ENCODE measurements at places on chromosomes 3 and 15.

DNA sequence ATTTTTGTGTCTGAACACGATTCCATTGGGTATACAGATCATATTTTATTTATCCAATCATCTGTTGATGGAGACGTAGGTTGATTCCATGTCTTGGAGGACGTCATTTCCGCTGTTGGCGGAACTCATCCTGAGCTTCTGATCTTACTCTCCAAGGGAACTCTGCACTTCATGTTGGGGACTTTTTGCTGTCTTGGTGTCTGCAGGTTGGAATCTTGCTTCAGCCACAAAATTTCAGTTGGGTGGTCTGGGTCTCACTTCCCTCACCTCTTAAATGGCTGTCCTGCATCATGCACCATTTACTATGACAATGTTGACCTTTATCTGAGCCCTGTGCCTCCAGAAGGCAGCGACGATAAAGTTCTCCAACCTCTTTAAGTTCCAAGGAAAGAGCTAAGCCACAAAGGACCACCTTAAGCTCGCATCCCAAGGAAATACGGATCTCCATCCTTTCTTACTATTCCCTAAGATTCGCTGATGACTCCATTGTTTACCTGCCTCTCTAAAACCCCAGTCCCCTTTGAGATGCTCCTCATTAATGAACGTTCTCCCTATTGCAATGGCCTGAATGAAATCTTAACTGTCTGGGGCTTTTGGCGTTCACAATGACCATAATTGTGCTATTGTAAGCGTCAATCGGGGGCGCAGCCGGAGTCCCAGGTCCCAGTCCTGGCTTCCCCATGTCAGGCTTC lies 23.1 kb upstream of the RNU6-1 start:
- DNase-seq, result no peak

DNA sequence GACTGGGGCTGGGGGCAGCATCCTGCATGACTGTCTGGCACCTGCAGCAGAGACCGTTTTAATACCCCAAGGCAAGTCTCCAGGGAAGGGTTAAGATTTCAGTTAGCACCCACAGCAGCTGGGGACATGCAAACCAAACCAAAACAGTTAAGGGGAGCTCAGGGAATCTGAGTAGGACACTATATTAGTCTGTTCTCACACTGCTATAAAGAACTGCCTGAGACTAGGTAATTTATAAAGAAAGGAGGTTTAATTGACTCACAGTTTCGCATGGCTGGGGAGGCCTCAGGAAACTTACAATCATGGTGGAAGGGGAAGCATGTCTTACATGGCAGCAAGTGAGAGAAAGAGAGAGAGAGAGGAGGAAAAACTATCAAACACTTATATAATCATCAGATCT lies 25.3 kb downstream of the GALNT15 start:
- DNase-seq, result no peak

DNA sequence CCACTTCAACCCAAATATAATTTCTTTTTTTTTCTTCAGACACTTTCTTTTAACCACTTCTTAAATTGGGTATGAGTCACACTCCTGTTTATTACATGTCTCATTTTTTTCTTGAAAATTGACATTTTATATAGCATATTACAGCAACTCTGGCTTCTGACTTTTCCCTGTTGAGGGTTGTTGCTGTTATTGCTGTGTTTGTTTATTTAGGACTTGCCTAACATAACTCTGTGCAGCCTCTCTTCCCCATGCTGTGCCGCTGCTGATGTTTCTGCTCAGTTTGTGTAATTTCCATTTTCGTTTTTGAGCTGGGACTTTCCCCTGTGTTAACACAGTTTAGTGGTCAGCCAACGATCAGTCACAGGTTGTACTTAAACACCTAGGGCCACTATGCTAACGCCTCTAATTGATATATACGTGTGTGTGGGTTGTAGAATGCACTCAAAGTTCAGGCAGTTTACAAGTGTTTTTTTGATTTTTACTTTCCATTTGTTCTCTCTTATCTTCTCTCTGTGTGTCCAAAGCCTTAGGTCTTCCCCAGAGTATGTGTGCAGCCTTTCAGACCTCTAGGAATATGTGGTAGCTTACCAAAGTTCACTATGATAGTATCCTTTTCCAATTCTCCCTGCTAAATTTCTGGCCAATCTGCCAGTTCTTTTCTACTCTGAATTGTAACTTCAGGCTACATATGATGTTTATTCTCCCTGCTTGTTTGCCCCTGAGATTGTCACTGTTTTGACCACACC lies 337.2 kb downstream of the ZBTB20 start:
- DNase-seq, result peak; percentile 2

GRCh38 chr3:84893211-84893610 lies 65.6 kb upstream of the CADM2 start:
- DNase-seq, result no peak

GRCh38 chr3:55583475-55583874 lies 96.4 kb upstream of the WNT5A start:
- DNase-seq, result no peak

- peak; percentile 95 for DNase-seq
Observed at GRCh38 chr3:38496131-38496910, at the start of gene EXOG. Gene EXOG, plus strand, starts transcription at chr3:38496340. Its CDS starts 28 bp downstream, at chr3:38496368.

- DNase-seq, result no peak
Observed at GRCh38 chr15:99681990-99682389, 51.2 kb downstream of the LYSMD4 start.

DNA sequence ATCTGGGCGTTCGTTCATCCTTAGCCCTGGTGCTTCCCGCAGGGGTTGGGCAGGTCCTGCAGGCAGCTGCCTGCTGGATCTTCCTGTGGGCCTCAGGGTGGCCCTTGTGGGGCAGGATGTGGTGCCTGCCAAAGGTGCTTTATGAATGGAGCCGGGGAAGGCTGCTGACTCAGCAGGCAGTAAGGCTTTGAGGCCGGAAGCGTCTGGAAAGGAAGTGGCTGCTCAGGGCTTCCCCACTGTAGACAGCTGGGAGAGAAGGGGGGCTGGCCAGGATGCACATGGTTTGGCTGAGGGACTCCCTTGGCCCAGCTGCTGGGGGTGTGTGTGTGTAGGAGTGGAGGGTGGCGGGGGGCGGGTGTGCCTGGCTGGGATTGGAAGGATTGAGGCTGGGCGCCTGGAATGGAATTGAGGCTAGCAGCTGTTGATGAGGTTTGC lies 12.9 kb downstream of the CD276 start:
- DNase-seq, result peak; percentile 52

GRCh38 chr15:86382341-86382740 lies 302.7 kb downstream of the AGBL1 start:
- DNase-seq, result no peak

- no peak for DNase-seq
Observed at GRCh38 chr3:62225051-62225450, 148.3 kb downstream of the FEZF2 start.

DNA sequence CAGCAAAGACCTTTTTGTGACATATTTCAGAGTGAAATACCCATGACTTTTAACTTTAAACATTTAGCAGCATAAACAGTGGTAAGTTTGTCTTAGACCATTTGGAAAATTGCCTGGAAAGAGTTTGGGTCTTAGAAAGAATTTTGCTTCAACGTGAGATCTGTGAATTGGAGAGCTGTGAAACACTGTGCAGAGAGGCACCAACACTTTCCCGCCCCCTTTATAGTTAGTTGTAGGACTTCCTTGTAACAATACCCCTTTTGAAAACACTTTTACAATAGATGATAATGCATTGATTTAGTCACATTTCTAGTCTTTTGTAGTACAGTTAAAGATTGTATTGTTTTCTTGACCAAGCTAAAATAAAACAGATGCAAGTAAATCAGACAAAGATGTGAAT lies 43.5 kb upstream of the MBNL1 start:
- DNase-seq, result no peak

GRCh38 chr15:31293655-31294054 lies 33.0 kb upstream of the KLF13 start:
- no peak for DNase-seq

GRCh38 chr15:40807888-40808461 lies 702 bp upstream of the DNAJC17 start:
- DNase-seq, result no peak

DNA sequence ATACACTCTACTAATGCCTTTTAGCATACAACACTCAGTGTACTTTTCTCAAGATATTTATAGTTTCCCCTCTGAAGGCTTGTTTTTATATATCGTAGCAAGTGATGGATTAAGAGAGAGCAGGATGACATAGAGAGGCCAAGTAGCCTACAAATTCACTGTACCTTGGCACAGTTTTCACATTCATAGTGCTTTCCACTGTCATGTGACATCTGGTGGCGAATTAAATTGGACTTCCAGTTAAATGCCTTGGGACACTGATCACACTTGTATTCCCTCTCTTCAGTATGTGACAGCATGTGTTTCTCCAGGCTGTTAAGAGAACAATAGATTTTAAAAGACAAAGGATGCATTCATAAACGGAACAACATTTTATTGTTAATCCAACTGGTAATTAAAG lies 541.1 kb downstream of the MECOM start:
- DNase-seq, result no peak

- no peak for DNase-seq
Observed at GRCh38 chr3:138459619-138460535, 25.5 kb downstream of the ESYT3 start.

DNA sequence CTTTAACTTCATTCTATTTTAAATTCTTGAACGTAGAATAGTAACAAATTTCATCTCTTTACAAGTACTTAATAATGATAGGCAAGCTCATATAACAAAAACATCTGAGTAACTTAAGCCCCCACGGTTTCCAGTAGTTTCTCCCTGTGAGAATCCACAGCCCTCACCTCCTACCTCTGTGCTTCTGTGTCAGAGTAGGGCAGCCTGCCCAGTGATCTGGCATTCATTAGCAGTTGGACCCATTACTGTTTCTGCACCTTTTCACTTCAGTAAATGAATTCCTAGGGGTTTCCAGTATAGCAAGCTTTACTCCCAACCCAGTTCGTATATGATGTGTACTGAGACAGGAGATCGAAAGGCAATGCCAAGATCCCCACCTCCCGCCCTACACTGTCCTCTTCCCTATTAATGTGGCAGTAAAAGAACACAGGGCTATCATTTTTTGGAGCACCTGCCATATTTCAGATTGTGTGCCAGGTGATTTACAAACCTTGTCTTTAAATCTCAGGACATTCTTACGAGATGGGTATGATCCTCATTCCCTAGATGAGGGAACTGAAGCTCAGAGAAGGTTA lies 40.8 kb downstream of the EIF2AK4 start:
- no peak for DNase-seq

- DNase-seq, result no peak
Observed at GRCh38 chr3:100063929-100064461, 50.3 kb downstream of the FILIP1L start.

DNA sequence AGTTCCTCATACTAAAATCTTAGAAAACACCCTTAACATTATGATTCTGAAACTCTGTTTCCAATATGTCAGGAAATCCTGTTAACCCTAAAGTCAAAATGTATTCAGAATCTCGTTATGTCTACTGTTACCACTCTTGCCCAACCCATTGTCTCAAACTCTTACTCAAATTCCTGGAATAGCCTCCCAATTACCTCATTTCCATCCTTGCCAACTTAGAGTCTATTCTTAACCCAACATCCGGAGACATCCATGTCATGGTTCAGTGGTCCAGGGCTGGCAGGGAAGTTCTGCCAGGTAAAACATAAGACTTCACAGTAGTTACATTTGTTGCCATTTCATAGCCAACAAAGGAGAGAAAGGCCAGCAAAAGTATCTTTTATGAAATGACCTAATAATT lies 593.9 kb downstream of the PYDC2 start:
- DNase-seq, result no peak

DNA sequence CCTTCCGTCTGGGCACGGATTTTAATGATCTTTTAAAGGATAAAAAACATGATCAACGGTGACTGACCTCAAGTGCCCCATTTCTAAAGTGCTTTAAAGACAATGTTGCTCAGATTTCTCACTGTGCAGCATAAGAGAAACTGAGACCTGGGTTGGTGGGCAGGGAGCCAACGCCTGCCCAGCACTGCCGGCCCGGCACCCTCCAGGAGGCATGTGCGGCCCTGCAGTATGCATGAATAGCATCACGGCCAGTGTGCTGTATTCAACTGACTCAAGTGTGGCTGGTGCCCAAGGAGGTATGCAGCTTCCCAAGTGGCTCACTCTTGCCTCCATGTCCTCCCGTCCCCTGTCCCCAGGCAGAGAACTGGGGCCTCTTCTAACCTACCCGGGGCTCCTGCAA lies 30.3 kb downstream of the SEC61A1 start:
- DNase-seq, result no peak

DNA sequence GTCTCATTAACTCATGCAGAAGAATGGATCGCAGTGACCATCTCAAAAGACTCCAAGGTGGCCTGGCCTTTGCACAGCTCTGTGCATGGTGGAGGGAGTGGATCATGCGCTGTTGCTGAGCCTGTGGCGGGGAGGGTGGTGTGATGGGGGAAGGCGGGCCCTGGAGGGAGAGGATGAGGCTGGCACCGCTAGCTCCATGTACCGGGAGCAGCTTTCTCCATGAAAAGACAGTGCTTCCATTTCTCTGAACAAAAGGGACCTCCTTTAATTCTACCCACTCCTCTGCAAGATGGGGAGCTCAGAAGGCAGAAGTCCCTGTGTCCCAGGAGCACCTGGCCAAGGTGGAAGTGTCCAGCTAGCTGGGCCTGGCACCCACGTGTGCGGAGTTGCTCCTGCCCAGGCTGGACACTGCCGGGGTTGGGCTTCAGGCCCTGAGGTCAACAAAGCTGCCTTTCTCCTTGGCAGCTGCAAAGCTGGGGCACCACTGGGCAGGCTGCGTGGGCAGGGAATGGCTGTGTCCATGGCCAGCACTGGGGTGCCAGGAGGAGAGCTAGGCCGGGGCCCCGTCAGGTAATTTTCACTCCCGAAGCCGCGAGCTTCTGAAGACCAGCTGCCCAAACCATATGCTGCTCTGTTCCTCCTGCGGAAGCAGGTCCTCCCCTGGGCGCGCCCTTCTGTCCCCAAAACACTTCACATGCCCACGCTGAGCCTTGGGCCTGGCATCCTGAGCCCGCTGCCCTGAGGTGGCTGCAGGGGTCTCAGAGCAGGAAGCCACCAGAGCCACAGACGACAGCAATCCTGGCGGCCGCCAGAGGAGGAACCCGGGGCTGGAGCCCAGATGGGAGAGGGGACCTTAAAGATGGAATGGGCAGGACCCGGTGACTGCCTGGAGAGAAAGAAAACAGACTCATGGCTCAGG lies 6.4 kb downstream of the MAP6D1 start:
- DNase-seq, result no peak

DNA sequence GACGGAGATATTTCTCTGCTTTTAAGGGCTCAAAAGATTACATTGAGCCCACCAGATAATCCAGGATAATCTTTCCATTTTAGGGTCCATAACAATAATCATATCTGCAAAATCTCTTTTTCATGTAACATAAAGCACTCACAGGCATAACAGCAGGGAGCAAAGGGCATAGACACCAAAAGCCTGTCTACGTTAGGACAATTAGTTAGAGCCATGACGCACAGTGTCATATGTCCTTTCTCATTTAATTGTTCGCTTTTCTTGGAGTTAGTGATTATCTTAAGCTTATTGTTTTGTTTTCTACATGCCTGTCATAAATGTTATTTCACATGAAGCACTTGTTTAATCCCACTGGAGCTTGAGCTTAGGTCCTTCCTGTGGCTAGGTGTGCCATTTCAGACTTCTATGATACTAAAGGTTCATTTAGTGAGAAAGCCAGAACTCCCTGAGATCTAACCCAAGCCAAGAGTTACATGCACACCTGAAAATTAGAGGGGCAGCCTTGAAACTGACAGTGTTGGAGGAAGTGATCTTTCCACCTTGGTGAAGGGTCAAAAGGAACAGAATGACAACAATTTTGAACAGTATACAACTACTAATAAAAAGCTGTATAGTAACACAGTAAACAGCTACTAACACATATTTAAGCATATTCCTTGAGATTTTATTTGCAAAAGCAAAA lies 11.7 kb upstream of the HHATL start:
- no peak for DNase-seq

Data from activated gamma-delta T cell treated with anti-CD3 and anti-CD28 coated beads, Interleukin-2, amount 50 U/mL, for 16 hours (primary cell).